ENCODE measurements at places on chromosomes 4 and X. TPM values are rescaled to one million over a fixed set of nuclear protein-coding genes. Genes with fewer than 3 reads are reported as not detected.

PUDP gene
- 12.8 TPM for polyA plus RNA-seq

P2RY8 gene
- polyA plus RNA-seq = not detected

CENPE gene
- 0.56 TPM for polyA plus RNA-seq

PSAPL1 gene
- polyA plus RNA-seq = not detected

GPC3 gene
- 4.9 TPM for polyA plus RNA-seq

DNASE1L1 gene
- not detected for polyA plus RNA-seq

ARMCX4 gene
- polyA plus RNA-seq = 5.1 TPM

CXCL6 gene
- not detected for polyA plus RNA-seq

ADH1A gene
- polyA plus RNA-seq = not detected

BTC gene
- not detected for polyA plus RNA-seq

All from Purkinje cell (primary cell).